ENCODE measurements at places on chromosomes 1 and 21.

DNA sequence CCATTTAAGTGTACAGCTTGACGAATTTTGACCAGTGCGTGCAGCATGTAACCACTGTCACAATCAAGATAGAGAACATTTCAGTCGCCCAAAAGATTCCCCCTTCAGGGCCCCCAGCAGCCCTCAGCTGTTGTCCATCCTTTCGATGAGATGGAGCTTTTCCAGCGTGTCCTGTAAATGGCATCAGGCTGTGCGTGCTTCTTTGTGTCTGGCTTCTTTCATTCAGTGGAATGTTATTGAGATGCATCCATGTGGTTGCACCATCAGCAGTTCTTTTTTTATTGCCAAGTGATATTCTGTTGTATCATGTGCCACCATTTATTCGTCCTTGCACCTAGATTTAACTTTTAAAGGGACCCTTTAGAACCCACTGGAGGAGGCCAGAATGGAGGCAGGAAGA, 21.9 kb downstream of the UBE2Q1 start:
- no peak overlapping the region for H3K27ac ChIP-seq
- DNase-seq, result no peak
- H3K36me3 ChIP-seq, result no peaks in the 10 kb centered on the region
- peaks cover 20% of the 10 kb centered on the region for H3K27me3 ChIP-seq
- H3K4me3 ChIP-seq, result no peak overlapping the region

DNA sequence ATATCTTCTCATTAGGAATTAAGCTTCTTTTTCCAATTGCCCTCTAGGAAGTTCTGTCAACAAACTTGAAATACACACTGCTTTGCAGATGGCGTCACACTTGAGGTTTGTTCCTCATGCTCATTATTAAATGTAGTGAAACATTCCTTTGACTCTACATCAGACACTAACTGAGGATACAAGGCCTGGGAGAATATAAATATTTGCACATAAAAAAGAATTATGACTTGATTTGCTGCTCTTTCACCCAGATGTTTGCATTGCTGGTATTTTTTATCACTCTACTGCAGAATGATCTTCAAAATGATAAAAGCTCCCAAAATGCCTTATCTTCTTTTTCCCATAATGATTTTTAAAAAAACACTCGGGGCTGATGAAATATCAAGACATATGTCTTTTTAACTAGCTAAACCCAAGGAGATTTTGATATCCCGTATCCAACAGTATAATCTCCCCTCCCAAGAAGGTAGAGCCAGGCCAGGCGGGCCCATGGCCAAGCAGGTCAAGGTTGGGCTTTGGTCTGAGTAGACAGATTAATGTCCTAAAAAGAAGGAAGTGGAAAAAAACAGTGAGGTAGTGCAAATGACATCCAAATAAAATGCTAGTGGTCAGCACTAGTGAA, 264.6 kb downstream of the HHIPL2 start:
- H3K36me3 ChIP-seq, result no peaks in the 10 kb centered on the region
- H3K27ac ChIP-seq, result no peak overlapping the region
- H3K27me3 ChIP-seq, result no peaks in the 10 kb centered on the region

DNA sequence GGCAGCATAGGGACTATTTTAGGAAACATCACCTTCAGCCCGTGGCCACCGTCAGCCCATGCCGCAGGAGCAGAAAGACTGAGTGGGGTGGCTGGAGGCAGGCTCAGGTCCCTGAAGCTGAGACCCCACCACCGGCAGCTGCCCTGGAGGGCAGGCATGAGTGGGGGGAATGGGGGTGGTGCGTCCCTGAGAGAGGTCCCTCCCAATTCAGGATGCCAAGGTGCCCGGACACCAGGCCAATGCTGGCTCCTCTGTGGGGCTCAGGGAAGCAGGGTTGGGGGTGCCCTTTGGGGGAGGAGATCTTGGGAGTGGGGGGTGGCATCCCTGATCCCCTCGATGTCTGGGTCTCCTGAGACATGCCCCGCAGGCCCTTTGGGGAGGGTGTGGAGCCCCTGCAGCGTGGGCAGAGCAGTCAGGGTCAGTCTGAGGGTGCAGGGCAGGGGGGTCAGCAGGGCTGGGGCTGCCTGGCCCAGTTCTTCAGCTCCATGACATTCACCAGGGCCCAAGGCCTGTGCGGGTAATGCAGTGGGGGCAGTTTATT, 998 bp upstream of the TTC34 start:
- no peaks in the 10 kb centered on the region for H3K27me3 ChIP-seq
- DNase-seq, result no peak
- no peaks in the 10 kb centered on the region for H3K4me1 ChIP-seq
- no peak overlapping the region for H3K27ac ChIP-seq
- H3K36me3 ChIP-seq, result peaks cover 3% of the 10 kb centered on the region

DNA sequence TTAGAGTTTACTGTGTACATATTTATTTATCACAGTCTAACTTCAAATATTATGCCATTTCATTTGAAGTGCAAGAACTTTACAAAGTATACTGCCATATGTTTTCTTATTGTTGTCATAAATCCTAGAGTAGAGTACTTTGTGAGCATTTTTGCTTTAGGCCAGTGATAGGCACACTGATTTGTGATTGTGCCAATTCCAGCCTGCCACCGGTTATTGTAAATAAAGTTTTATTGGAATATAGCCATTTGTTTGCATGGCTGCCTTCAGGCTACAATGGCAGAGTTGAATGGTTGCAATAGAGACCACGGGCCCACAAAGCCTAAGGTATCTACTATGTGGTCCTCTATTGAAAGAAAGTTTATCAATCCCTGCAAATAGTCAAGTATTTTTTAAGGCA, 175.8 kb upstream of the GALNT2 start:
- no peak overlapping the region for H3K4me3 ChIP-seq
- no peak for DNase-seq
- H3K27ac ChIP-seq, result no peak overlapping the region
- H3K4me1 ChIP-seq, result no peaks in the 10 kb centered on the region
